ENCODE measurements at places on chromosomes 2 and 18. TPM values are rescaled to one million over a fixed set of nuclear protein-coding genes. Genes with fewer than 3 reads are reported as not detected.

- DNase-seq, result peak; percentile 3
These were observed 343.1 kb downstream of the CELF4 start for GRCh38 chr18:37222354-37222998.

DNA sequence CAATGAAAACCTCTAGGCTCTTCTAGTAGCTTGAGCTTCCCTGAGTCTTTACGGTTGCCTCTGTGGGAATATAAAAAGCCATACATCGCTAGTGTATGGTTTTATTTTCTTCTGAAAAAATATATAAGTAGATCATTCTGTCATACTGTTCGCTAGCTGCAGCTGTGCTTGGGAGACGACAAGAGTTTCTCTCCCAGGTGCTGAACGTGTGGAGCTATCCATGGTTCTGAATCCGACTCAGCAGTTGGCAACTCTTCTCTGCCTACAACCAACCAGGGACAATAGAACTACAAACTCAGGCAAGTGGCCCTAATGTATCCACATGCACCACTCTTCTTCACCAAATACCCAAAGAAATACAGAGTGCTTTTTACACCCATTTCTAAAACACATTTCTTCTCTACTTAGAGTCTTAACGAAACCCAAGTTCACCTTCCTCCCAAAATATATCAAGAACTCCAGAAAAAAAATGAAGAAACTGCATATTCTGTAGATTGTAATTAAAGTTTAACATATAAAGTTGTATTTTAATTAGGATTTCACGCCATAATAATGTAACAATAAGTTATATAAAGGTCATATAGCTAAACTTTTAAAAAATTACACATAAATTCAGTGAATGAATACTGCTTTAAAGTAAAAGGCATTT is 2.2 kb upstream of the KCNH7 start:
- DNase-seq, result peak; percentile 49

- DNase-seq, result no peak
These were observed 300.3 kb upstream of the MGAT5 start for GRCh38 chr2:133953524-133953923.

DNA sequence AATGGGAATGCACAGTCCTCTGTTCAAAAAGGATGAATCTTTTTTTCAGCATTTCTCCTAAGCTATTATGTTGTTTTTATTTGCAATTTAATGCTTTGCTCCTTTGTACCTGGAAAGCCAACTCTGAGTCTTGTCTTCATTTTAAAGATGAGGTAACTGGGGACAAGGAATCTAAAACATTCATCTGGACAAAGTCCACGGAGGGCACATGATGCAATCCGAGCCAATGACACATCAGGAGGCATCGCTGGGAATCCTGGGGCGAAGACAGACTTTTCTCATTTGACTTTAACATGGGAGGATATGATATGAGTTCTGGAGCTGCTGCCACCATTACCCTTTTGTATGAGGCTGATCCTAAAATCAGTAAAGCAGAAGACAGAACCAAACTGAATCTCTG is 116.5 kb upstream of the REG3G start:
- DNase-seq, result no peak

Gene C2orf80
- total RNA-seq, result not detected

Gene IGFBP5
- 334 TPM for total RNA-seq

- no peak for DNase-seq
These were observed 207.0 kb upstream of the SALL3 start for GRCh38 chr18:78772360-78773302.

DNA sequence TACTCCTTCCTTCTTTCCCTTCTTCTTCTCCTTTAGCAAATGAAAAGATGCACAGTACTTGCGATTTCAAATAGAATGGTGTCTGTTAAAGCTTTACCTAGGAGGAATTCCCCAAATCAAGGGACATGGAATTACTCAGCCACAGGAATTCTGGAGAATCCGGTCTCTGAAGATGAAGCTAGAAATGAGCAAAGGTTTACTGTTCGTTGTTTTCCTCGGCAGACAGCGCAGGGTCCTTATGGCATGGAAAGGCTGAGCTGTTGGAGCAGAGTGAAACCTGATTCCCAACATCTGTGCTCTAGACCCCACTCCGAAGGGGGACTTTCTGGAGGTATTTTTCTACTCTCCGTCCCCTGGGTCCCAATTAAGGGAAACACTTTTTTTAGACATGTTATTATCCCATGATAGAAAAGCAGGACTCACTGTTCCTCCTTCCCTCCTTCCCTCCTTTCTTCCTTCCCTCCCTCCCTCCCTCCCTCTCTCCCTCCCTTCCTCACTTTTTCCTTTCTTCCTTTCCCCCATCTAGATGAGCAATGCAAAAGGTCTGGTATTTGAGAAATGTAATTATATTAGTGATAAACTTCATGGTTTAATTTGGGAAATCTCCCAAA is 47.1 kb downstream of the CDCA7 start:
- DNase-seq, result peak; percentile 9

Gene MC4R
- not detected for total RNA-seq

Gene SH3RF3
- 8.4 TPM for total RNA-seq

DNA sequence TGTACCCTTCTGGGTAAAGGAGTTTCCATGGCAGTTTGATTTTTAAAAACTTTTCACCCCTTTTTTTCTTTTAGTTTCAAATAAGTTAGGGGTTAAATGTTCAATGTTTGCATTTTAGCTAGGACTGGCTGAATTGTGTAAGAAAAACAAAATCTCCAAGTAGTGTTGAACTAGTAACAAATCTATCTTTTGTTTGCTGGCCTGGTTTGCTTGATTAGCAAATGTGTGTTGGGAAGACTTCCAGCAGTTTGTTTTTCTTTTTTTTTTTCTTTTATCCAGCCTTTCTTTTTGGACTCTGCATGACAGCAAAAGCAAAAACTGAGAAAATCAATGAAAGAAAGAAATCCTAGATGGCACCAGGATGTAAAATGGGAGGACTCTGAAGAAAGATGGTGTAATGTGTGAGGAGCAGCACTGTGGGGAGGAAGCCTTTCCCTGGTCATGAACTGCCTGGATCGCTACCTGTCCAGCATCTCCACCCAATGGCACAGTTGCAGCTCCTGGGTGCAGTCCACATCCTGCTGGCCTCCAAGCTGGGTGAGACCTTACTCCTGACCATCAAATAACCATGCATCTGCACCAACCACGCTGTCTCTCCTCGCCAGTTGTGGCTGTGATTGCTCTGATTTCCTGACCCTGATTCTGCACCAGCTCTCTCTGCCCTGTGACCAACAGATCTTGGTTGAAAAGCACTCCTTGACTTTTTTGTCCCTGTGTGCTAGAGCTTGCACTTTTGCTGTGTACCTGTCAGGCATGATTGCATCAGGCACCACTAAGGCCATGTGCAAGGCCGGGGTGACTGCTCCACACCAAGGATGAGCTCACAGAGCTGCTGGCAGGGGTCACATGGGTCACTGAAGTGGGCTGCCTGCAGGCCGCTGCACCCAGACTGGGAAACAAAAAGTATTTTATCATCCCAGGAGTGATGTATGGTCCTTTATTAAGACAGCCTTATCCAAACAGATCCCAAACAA is 71.2 kb upstream of the ZNF236 start:
- DNase-seq, result no peak

Data from fibroblast of the aortic adventitia (primary cell).